ENCODE measurements at places on chromosomes 5 and 9.

- DNase-seq: no peak
Observed at GRCh38 chr9:136542241-136543040, 3.4 kb downstream of the NOTCH1 start.

DNA sequence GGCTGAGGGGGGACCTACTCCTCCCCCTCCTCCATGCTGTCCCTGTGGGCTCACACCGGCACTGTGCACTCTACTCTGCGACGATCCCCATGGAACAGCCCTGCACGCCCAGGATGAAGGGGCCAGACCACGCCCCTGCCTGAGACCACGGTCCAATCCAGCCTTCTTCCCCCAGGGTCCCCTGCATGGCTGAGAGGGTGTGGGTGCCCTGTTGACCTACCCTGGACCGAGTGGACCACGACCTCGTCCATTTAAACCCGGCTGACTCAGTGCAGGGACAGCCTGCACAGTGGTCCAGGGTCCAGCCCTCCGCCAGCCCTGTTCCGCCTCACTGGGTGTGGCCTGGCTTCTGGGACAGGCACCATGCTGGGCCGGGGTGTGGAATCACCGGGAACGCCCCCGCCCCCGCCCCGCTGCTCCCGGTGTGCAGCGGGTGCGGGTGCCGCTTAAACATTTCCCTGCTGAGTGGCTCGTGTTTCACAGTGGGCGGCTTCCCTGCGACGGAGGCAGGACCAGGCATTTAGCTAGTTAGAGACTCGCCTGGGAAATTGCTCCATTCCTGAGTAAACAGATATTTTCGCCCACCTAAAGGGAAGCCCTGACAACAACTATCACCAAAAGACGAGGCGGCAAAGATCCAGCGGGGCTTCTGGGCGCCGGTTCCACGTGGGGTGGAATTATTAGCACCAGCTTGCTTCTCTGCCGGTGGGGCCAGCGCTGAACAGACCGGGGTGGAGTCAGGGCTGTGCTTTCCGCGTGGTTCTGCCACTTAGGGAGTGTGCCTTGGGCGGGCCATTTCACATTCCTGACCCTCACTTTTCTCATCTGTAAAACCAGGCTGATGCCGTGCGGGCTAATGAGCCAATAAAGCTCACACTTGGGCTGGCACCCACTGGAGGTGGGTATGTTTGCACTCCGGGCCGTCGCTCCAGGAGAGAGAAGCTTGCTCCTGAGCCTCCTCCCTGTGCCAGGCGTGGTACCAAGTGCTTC lies 22.6 kb downstream of the DBH start:
- DNase-seq: peak; percentile 29

- DNase-seq: no peak
Observed at GRCh38 chr5:10565785-10566542, 2.1 kb downstream of the ANKRD33B start.

DNA sequence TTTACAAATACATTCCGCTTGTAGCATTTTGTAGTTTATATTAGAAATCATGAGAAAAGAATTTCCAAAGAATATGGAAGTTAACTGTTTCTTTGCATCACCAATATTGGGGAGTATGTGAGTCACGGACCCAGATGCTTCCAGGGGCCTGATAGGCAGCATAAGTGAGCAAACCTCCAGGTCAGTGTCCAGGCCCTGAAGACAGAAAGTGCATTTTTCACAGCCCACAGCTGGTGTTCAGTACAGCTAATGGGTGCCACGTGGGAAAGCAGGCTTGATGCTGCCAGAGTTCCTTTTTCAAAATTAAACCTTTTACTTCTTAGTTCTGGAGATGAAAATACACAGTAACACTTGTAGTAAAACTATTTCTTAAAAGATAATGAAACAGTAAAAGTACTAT lies 454.4 kb upstream of the ACTBL2 start:
- no peak for DNase-seq

- DNase-seq: no peak
Observed at GRCh38 chr5:178293815-178294214, 61.2 kb upstream of the PHYKPL start.

- no peak for DNase-seq
Observed at GRCh38 chr9:16174915-16175314, 622.1 kb downstream of the CCDC171 start.

All from NCI-H774 (cell line).